ENCODE measurements at places on chromosomes 11 and 22. TPM values are rescaled to one million over a fixed set of nuclear protein-coding genes. Genes with fewer than 3 reads are reported as not detected.
A peak's percentile ranks its signal among the peaks of the same experiment; 100 is the strongest.

Gene CTSF
- 47.0 TPM for polyA plus RNA-seq

Gene OR56A1
- not detected for polyA plus RNA-seq

Gene MMP12
- polyA plus RNA-seq: not detected

Gene PRSS23
- polyA plus RNA-seq: 53.6 TPM

Gene OR6X1
- polyA plus RNA-seq: not detected

Gene LDHAL6A
- 1.2 TPM for polyA plus RNA-seq

Gene HPS4
- polyA plus RNA-seq: 24.4 TPM

Gene ISX
- 0.28 TPM for polyA plus RNA-seq

Gene PRAME
- not detected for polyA plus RNA-seq

DNA sequence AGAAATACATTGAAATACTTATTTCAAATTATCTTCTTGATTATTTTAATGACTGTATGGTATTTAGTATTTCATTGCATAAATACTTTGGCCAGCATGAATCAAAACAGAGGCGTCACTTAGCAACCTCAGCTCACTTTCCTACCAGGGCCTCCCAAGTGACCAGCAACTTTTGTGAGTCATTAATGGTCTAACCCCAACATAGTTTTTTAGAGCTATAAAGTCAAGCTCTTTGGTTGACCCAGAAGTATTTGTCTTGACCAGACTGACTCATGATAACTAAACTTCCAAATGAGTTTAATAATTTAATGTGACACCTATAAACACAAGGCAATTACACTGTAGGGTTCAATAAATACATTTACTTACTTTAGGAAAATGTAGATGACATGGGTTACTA, 27.9 kb upstream of the RBMXL2 start:
- no peak for DNase-seq

- DNase-seq: peak; percentile 85
Observed at GRCh38 chr22:40396882-40397281, 26.5 kb downstream of the SGSM3 start.

DNA sequence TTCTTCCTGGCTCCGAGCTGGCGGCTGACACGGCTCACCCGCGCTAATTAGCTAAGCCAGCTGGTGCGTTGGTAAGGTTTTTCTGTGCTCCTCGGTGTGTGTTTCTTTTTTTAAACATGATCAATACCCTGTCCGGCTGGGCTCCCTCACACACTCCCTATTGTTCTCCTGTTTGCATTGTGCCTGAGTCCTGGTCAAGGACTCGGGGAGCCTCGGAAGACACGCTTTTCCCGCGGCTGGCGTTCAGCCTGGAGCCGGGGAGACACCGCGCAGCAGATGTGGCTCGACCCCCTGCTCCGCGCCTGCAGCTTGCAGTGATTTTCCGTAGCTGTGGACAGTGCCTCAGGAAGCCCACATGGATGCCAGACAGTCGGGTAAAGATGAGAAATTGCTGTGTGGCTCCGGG, 454.9 kb upstream of the CADM1 start:
- no peak for DNase-seq

DNA sequence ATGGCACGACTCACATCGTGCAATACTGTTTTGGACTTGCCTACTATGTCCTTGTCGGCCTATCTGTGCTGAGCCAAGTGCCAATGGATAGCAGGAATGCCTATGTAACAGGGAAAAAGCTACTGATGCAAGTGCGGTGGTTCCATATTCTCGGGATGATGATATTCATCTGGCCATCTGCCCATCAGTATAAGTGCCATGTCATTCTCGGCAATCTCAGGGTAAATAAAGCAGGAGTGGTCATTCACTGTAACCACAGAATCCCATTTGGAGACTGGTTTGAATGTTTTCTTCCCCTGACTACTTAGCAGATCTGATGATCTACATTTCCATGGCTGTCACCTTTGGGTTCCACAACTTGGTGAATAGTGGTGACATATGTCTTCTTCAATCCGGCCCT, 20.1 kb downstream of the OOSP3 start:
- no peak for DNase-seq

- DNase-seq: no peak
Observed at GRCh38 chr11:131690776-131691175, 320.4 kb downstream of the NTM start.

DNA sequence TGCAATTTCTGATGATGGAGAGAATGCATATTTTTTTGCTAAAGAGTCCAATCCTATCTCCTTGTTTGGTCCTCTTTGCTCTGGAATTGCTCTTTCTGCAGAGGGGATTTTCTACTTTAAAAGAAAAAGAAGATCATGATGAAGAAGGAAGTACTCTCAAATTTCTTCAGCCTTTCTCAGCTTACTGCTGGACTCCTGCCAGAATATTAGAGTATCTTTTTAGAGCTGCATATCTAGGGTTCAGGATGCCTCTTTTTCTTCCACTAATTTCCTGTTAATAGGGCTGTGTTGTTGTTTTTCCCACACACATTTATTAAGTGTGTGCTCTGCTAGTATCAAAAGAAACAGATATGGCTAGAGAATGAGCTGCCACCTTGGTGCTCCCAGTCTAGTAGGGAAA, 18.2 kb downstream of the UBASH3B start:
- DNase-seq: no peak

DNA sequence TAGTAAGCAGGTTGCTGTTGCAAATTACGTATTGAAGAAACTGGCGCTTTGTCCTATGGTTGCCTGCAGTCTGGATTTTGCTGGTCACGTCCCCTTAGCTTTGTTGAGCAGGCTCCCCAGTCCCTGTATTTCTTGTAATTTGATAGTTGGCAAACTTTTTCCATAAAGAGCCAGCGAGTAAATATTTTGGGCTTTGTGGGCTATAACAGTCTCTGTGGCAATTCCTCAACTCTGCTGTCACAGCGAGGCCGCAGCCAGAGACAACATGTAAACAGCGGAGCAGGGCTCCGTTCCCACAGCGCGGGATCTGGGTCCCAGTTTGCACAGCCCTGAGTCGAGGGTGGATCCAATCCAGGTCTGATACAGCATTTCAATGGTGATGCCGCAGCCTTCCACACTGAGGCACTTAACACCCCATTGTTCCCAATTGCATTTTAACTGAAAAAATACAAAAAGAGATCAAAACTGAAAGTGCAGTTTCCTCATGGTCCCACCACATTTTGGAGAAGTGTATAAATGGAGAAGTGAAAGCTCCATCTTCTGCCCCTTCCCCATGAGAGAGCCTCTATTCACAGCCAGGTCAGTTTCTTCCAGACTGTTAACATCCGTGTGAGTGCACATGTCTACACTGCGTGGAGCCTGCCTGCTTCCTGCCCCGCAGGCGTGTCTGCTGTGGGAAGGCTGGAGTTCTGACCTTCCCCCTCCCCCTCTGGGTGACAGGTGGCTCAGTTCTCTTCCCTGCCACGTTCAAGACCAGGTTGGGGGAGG, 89.1 kb downstream of the RPS6KA4 start:
- DNase-seq: no peak

DNA sequence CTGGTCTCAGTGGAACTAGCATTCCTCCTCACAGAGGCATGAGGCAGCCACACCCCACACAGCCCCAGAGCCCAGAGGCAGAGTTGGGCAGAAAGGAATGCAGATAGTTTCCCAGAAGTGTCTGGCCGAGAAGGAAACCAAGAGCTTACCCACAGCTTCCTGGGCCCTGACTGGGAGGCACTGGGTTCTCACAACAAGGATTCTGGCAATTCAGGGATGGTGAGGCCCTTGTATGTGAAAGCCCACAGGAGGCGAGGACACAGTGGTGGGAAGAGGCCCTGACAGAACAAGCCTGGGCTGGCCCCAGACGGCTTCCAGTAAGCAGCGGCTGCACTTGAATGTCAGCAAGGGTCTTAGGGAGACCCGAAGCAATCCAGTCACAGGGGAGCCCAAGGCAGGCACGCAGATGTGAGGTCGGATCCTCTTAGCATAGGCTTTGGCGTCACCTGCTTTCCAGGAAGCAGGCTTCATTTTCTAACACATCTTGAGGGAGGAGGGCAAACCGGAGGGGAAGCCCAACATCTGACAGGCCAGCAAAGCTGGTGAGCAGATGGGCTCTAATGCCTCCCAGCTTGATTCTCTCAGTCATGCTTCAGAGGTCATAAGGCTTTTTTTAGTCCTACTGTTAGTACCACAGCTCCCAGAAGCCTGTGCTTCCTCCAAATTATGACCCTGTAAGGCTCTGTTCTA, 78.3 kb upstream of the AKIP1 start:
- DNase-seq: no peak

DNA sequence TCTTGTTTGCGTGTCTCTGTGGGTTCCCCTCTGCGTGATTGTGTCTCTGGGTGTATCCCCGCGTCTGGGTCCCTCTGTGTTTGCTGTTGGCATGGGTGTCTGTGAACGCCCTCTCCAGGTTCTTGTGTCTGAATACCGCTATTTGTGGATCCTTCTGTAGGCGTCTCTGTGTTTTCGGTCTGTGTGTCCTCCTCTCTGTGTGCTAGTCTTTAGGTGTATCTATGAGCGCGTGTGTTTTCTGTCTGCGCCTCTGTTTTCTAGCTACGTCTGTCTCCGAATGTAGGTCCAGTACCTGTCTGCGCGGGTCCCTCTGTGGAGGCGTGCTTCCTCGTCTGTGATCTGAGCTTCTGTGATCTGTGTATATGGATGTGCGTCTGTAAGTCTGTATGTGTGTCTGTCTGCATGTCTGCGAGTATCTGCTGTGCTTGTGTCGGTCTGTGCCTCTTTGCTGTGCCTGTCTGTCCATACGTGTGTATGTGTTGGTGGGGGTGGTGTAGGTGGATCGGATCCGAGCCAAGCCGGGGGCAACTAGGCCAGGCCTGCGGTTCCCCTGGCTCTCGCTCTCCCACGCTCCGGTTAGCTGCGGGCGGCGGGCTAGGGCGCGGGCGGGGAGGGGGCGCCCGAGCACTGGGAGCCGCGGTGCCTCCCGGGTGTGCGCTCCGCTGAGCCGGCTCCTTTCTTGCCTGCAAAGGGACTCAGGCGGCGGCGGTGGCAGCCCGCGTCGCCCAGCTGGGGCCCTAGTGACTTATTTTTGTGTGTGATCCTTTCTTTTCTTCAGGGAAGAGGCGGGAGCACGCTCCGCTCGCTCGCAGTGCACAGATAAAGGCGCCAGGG, 105.3 kb upstream of the E2F8 start:
- no peak for DNase-seq

- peak; percentile 83 for DNase-seq
Observed at GRCh38 chr11:77073328-77074001, 6.7 kb downstream of the CAPN5 start.

GRCh38 chr11:70859180-70859579, 393.2 kb downstream of the SHANK2 start:
- DNase-seq: no peak

DNA sequence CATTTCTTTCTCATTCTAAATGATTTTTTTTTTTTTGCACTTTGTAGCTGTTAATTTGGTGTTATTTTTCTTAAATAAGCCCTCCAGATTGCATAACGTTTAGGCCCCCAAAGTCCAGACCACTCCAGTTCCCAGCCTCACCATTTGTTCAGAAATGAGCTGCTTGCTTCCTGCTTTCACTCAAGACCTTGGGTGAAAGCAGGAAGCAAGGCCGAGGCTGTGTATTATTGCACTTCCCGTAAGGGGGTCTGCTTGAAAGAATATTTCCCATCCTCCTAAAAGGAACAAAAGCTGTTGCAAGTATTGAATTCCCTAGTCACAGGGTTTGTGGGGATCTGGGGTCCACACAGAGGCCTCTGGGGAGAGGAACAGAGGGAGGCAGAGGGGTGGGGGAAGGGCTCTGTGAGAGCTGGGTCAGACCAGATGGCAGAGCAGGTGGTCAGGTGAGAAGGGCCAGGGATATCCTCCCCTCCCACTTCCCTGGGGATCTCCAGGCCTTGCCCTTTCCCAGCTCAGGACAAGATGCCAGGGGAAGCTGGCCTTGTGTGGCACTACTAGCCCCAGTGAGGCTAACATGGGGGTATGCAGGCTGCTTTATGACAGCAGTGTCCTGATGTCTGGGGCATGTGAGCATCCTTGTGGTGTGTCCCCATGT, 51.6 kb upstream of the MYEOV start:
- DNase-seq: peak; percentile 44

GRCh38 chr11:127106938-127107337, 106.4 kb upstream of the KIRREL3 start:
- no peak for DNase-seq

DNA sequence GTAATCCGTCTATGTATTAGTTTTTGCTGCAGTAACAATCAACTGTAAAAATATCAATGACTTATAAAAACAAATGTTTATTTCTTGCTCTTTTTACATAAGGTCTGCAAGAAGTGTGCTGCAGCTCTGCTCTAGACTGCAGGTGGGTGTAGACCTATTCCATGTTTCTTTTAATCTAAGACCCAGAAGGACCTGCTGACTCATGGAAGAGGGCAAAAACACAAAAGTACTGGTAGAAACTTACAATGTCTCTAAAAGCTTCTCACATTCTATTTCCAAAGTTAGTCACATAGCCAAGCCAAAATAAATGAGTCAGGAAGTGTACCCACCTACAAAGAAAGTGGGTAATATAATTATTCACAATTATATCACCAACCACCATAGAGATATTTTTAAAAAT, 435.9 kb upstream of the FAT3 start:
- DNase-seq: no peak

GRCh38 chr22:47775686-47776085, 1013.2 kb downstream of the TBC1D22A start:
- DNase-seq: no peak

DNA sequence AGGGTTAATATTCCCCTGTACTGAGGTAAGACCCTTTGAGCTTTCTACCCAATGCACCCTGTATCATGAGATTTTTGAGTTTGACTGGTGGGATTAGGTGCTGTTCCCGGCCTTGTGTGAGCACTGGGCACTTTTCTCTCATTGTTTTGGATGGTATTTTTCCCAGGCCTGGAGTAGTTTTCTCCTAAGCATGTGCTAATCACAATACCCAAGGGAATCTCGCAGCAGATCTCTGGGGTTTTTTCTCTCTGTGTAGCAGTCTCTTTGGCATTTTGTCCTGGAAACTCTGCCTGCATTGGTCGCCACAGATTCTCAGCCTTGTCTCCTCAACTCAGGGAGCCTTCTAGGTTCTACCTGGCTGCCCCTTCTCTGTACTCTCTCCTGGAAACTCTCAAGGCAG, 19.9 kb downstream of the IGHMBP2 start:
- no peak for DNase-seq

DNA sequence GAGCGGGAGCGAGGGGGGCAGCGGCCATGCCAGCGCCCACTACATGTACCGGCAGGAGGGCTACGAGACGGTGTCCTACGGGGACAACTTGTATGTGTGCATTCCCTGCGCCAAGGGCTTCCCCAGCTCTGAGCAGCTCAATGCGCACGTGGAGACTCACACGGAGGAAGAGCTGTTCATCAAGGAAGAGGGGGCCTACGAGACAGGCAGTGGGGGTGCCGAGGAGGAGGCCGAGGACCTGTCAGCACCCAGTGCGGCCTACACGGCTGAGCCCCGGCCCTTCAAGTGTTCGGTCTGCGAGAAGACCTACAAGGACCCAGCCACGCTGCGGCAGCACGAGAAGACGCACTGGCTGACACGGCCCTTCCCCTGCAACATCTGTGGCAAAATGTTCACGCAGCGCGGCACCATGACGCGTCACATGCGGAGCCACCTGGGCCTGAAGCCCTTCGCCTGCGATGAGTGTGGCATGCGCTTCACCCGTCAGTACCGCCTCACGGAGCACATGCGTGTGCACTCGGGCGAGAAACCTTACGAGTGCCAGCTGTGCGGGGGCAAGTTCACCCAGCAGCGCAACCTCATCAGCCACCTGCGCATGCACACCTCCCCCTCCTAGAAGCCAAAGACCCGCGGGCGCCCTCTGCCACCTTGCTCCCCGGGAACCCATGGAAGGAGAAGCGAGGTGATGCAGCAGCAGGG, 20.9 kb upstream of the TMEM191C start:
- no peak for DNase-seq

GRCh38 chr11:17272801-17273200, 3.7 kb upstream of the NUCB2 start:
- no peak for DNase-seq
